ENCODE measurements at places on chromosomes 2 and 18.

DNA sequence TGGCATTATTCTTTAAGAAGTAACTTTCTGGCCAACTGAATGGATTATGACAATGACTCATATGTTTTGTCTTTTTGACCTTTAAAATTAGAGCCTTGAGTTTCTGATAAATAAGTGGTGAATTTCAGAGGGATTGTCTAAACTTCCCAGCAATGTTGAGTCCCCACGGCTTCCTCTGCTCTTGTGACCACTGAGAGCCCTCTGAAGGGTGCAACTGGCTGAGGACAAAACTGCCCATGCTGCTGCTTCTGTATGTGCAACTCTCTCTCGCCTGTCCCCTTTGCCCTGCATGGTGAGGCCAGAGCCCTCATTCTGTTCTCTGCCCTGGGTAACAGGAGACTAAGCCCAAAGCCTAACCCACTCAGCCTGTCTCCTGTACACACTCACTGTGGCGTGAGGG, 52.7 kb upstream of the SLC14A1 start:
- no peak for DNase-seq

GRCh38 chr2:138956116-138956515, 175.9 kb upstream of the NXPH2 start:
- DNase-seq, result no peak

DNA sequence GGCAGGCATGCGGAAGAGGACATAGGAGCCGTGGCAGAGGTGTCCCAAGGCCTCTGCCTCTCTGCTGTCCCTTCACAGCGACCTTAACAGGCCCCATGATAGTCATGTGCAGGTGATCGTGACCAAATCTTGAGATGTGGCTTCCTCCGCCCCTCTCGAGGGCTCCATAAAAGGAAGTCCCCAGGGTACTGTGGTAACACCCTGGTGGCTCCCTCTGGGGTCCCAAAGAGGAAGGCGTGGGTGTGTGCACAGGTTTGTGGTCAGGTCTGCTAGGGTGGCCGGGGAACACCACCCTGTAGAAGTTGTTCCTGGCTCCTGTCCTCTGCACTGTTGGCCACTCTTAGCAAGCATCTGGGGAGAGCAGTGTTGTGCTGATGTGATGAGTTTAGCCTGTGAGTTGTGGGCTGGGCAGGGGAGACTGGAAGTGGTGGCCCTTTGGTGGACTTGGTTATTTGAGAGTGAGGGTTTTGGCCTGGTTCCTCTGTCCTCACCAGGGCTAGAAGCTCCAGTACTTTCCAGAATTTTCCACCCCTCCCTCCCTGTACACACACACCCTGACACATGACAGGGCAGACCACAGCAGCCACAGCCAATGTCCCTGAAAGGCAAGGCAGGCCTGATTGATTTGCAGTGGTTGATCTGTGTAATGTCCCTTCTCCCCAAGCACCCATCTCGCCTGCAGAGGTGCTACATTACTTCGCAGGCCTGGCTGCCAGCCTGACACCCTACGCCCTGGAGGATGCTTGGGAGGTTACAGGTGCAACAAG, 68.9 kb upstream of the BOD1L2 start:
- no peak for DNase-seq

- no peak for DNase-seq
Measured at GRCh38 chr2:28435814-28436351, 43.2 kb downstream of the FOSL2 start.

- no peak for DNase-seq
Measured at GRCh38 chr18:25055076-25055475, 296.9 kb downstream of the ZNF521 start.

DNA sequence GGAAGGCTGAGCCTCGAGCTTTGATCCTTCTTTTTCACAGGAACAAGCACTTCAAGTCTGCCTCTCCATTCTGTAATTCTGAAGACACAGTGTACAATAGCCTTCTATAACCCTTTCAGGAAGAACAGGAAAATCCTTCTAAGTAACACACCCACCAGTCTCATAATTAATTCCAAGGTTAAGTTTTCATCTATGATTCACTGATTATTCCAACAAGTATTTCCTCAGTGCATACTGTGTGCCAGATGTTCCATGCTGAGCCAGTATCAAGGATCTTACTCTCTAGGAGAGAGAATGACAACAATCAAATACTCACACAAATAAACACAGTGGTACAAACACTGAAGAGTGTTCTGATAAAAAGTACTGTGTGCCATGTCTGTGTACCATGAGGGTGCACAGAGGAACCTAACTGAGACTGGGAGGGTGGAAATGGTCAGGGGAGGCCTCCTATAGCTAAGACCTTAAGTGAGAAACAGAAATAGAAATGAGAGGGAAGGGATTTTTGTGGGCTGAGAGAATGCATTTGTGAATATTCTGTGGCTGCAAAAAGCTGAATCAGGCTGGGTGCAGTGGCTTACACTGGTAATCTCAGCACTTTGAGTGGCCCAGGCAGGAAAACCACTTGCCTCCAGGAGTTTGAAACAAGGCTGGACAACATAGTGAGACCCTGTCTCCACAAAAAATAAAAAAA, 7.3 kb upstream of the MTLN start:
- no peak for DNase-seq

GRCh38 chr2:237870126-237870525, 10.7 kb downstream of the RAMP1 start:
- DNase-seq, result no peak

DNA sequence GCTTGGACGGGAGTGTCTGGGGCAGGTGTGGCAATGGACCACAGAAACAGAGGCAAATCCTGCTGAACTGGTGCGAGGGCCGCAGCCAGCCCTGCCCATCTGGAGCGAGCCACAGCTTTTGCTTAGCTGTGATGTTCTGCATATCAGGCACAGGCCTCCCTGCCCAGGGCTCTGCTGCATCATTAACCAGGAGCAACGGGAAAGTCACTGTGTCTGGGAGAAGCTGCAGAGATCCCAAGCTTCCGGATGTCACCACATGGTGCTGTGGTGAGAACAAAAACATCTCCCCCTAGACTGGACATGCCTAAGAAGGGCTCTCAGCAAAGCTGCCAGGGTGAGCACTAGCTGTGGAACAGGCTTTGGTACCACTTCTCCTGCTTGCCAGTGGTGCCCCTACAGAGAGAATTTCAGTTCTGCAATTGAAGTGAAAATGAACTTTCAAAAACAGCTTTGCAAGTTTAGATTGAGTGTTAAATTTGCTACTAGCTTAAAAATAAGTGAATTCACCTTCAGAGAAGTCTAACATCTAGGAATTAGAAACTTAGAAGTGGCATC, 172.9 kb upstream of the MYT1L start:
- DNase-seq, result no peak

DNA sequence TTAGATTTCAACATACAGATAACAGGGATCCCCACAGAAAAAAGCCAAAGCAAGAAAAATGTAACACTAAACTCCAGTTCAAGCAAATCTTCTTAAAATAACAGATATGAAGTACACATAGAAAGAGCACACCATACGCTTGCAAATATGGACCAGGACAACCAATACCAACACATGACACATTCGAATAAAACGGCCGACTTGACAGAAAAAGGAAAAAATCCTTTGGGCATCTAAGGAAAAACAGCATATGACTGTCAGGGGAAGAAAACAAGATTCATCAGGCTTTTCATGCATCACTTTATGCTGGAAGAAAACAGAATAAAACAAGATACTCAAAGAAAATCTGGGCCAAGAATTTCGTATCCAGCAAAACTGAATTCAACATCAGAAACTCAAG, 16.0 kb downstream of the RNASEH1 start:
- DNase-seq, result no peak

GRCh38 chr2:9998916-9999654, 44.3 kb upstream of the KLF11 start:
- DNase-seq, result no peak

- DNase-seq, result peak; percentile 66
Measured at GRCh38 chr18:8952769-8953760, 149.4 kb upstream of the NDUFV2 start.

DNA sequence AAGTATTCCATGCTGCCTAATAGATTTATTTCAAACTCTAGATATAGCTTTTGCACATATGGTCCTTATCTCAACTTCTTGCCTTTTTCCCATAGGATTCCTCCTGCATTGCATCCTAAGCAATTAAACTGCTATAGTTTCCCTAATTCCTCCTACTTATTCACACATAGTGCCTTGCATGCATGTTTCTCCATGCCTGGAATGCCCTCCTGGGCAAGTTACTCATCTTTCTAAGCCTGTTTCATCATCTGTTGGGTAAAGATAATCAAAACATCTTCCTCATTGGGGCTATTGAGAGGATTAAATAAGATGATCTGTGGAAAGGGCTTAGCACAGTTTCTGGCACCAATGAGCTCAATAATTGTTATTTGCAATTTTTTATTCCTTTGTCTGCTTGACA, 726.5 kb downstream of the SLC4A3 start:
- DNase-seq, result no peak

GRCh38 chr2:30639836-30640235, 167.4 kb downstream of the CAPN13 start:
- no peak for DNase-seq

GRCh38 chr2:42328148-42328833, 32.7 kb downstream of the COX7A2L start:
- no peak for DNase-seq

- no peak for DNase-seq
Measured at GRCh38 chr2:18238209-18238608, 322.2 kb downstream of the RDH14 start.

- no peak for DNase-seq
Measured at GRCh38 chr2:166140932-166141331, 13.1 kb upstream of the SCN1A start.

Measured in cerebellar nuclear complex (tissue), 1 donor.